Fibroblast of villous mesenchyme (primary cell): ENCODE measurements at places on chromosomes 7 and 10. TPM values are rescaled to one million over a fixed set of nuclear protein-coding genes. Genes with fewer than 3 reads are reported as not detected.

PTPRE gene
- total RNA-seq: 10.3 and 11.2 TPM in 2 replicates

COL1A2 gene
- total RNA-seq: 2,828 and 5,152 TPM in 2 replicates

GRCh38 chr7:135197906-135198655, 13.2 kb downstream of the WDR91 start:
- DNase-seq: peak; percentile 16

- peak; percentile 39 for DNase-seq
Observed at GRCh38 chr7:46715579-46715978, 794.5 kb upstream of the IGFBP3 start.

DNA sequence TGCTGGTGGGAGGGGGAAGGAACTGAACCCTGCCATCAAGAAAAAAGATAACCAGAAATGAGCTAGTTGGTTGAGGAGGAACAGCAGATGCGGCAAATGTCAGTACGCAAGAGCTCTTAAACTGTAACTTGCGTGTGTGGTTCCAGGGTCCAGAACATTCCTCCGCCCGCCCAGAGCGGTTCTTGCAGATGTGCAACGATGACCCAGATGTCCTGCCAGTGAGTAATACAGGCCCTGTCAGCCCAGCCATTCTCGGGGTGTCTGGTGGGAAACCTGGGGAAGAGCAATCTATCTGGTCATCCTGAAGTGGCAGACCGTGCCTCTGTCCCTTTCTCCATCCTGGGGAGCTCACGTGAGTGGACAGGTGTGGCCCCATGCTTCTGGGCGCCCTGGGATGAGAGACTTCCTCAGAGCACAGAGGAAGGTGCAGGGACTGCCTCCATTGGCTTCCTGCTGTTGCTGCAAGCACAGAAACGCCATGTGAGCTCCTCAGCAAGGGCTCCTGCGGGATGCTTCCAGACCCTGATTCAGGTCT, 50.5 kb upstream of the ZMIZ2 start:
- no peak for DNase-seq

DNA sequence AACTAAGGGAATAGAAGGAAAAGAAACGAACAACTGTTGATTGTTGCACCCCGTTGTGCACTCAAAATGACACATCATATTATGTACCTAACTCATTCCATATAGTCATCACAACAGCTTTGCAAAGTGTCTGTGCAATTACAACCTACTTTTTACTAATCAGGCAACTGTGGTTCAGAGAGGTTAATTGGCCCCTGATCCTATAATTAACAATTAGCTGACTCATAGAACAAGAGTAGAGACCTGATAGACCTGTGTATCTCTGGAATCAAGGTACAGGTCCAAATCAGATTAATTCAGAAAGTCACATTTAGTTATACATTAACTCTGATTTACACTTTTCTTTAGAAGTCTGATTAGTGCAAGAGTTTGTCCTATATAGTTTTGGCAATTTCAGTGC, 122.5 kb upstream of the CDK13 start:
- DNase-seq: no peak

- DNase-seq: peak; percentile 89
Observed at GRCh38 chr10:125102246-125102645, 58.1 kb downstream of the CTBP2 start.
